ENCODE measurements at places on chromosomes 16 and 17.

DNA sequence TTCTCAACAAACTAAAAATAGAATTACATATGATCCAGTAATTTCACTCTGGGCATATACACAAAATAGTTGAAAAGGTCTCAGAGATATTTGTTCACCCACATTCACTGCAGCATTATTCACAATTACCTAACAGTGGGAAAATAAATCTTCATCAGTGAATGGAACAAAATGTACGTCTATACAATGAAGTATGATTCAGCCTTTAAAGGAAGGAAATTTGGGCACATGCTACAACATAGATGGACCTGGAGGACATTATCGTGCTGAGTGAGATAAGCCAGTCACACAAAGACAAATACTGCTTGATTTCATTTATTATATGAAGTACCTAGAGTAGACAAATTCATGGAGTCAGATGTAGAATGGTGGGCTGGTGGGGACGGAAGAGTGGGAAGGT is 47.0 kb downstream of the MFSD11 start:
- H3K27me3 ChIP-seq: peaks cover under 1% of the 10 kb centered on the region
- no peak overlapping the region for H3K4me3 ChIP-seq
- peak overlapping the region; percentile 11 for H3K27ac ChIP-seq
- H3K36me3 ChIP-seq: peaks cover 28% of the 10 kb centered on the region
- peaks cover 25% of the 10 kb centered on the region for H3K4me1 ChIP-seq
- no peak for DNase-seq

DNA sequence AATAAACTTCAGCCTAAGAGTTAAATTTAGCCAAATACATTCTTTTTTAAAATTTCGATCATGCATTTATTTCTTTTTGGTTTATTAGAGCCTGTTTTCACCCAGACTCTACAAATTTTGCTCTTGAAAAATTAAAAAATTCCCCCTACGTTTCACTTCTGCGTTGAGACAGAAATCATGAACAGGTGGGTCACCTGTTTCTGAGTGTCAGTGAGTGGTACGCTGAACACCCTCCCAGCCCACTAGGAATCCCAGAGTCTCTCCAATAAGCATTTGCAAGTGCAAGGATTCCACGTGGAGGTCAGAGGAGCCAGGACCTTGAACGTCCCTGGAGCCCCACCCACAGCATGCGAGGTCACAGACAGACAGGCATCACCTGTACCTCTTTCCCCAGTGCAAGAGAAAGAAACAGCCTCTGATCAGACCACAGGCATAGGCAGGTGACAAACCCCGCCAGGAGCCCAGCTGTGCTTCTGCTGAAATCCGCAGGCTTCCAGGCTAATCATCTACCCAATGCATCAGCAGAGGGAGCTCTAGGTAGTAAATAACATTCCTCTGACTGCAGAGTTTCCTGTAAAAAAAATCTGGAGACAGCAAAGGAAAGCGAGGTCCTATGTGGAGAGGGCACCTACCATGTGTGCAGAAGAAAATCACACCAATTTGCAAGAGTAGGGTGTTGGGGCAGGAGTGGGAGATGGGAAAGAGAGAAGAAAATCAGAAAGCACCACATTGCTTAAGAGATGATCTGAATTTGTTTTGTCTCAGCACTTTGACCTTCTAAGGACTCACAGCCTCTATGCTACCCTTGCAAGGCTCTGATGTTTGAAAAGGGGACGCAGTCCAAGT is 5.9 kb upstream of the XYLT1 start:
- peaks cover 22% of the 10 kb centered on the region for H3K27me3 ChIP-seq
- H3K4me1 ChIP-seq: peaks cover 28% of the 10 kb centered on the region
- no peak overlapping the region for H3K4me3 ChIP-seq

DNA sequence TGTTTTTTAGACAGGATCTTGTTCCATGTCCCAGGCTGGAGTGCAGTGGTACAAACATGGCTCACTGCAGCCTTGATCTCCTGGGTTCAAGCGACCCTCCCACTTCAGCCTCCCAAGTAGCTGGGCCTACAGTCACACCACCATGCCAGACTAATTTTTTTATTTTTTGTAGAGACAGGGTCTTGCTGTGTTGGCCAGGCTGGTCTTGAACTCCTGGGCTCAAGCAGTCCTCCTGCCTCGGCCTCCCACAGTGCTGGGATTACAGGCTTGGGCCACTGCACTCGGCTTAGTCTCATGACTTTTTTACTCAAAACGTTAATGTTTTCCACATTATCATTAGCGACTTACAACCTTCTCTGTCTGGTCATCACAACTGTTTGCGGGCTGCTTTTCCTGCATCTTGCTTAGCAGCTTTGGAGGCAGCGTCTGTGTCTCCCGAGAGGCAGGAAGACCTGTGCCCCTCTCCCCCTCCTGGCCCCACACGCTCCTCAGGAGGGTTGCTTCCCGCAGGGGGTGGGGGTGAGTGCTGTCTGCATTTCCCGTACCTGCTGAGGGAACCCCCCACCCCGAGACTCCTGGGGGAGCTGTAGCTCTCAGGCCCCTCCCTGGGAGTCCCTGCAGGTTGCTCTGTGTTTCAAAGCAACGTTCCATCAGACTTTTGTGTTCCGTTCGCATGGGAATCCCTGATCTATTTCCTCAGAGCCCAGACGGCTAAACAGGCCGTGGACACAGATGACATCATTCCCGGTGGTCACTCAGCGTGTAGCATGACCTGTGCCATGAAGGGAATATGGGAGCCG is 52.6 kb downstream of the PGS1 start:
- DNase-seq: no peak
- H3K4me1 ChIP-seq: peaks cover 43% of the 10 kb centered on the region
- no peak overlapping the region for H3K27ac ChIP-seq
- H3K4me3 ChIP-seq: no peak overlapping the region
- peaks cover 15% of the 10 kb centered on the region for H3K36me3 ChIP-seq
- H3K27me3 ChIP-seq: peaks cover 2% of the 10 kb centered on the region

DNA sequence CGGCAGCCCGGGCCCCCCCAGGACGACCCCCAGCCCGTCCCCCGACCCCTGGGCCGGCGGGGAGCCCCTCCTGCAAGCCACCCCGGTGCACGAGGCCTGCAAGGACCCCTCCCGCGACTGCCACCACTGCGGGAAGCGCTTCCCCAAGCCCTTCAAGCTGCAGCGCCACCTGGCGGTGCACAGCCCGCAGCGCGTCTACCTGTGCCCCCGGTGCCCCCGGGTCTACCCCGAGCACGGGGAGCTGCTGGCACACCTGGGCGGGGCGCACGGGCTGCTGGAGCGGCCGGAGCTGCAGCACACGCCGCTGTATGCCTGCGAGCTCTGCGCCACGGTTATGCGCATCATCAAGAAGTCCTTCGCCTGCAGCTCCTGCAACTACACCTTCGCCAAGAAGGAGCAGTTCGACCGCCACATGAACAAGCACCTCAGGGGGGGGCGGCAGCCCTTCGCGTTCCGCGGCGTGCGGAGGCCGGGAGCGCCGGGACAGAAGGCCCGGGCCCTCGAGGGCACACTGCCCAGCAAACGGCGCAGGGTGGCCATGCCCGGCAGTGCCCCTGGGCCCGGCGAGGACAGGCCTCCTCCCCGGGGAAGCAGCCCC is 15.6 kb upstream of the ZFPM1 start:
- H3K27me3 ChIP-seq: peaks cover 6% of the 10 kb centered on the region

GRCh38 chr17:44400226-44400847 is 10.9 kb upstream of the ITGA2B start:
- H3K36me3 ChIP-seq: peaks cover 66% of the 10 kb centered on the region
- no peak for DNase-seq
- H3K27ac ChIP-seq: peak overlapping the region; percentile 19
- no peaks in the 10 kb centered on the region for H3K27me3 ChIP-seq

- H3K4me1 ChIP-seq: peaks cover 51% of the 10 kb centered on the region
- H3K27me3 ChIP-seq: peaks cover 5% of the 10 kb centered on the region
- H3K27ac ChIP-seq: peak overlapping the region; percentile 92
- H3K36me3 ChIP-seq: peaks cover 32% of the 10 kb centered on the region
- DNase-seq: no peak
Measured at GRCh38 chr17:46024590-46024989, 25.5 kb downstream of the STH start.

DNA sequence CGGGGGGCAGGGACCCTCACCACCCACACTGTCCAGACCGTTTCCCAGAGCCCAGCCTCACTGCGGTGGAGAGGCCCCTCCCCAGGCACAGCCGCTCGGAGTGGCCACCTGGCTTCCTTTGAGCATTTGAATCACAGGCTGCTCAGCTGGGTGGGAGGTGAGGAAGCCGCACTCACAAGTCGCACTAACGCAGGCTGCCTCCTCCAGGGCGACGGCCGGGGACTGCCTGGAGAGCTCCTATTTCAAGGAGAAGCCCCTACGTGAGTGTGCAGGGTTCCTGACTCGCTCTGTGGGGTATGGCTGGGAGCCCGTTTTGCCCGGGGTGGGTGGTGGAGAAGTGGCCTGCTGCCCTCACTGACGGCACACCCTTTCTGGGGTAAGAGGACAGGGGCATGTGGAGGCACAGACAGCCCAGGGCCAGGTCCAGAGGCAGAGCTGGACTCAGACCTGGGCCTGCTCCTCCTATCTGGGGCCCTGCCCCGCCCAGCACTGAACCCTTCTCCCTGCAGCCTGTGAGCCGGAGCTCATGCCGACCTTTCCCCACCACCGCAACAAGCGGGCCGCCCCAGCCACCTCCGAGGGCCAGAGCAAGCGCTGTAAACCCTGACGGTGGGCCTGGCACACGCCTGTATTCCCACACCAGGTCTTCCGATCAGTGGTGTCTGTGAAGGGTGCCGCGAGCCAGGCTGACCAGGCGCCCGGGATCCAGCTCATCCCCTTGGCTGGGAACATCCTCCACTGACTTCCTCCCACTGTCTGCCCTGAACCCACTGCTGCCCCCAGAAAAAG is 6.2 kb downstream of the SPATA2L start:
- no peak overlapping the region for H3K4me3 ChIP-seq
- H3K27ac ChIP-seq: peak overlapping the region; percentile 66
- H3K4me1 ChIP-seq: peaks cover 34% of the 10 kb centered on the region
- H3K36me3 ChIP-seq: peaks cover 22% of the 10 kb centered on the region
- DNase-seq: no peak

- peaks cover 36% of the 10 kb centered on the region for H3K4me1 ChIP-seq
- no peak overlapping the region for H3K27ac ChIP-seq
- H3K27me3 ChIP-seq: peaks cover 10% of the 10 kb centered on the region
Measured at GRCh38 chr16:68468842-68469241, 20.5 kb upstream of the SMPD3 start.

- no peak for DNase-seq
- H3K27me3 ChIP-seq: no peaks in the 10 kb centered on the region
- no peaks in the 10 kb centered on the region for H3K36me3 ChIP-seq
- no peak overlapping the region for H3K27ac ChIP-seq
Measured at GRCh38 chr17:67266496-67266895, 21.5 kb upstream of the HELZ start.

GRCh38 chr17:16364625-16365024 is 11.4 kb upstream of the CENPV start:
- peaks cover 5% of the 10 kb centered on the region for H3K27me3 ChIP-seq
- H3K4me1 ChIP-seq: peaks cover 7% of the 10 kb centered on the region
- no peaks in the 10 kb centered on the region for H3K36me3 ChIP-seq
- no peak overlapping the region for H3K27ac ChIP-seq
- H3K4me3 ChIP-seq: no peak overlapping the region

- H3K27ac ChIP-seq: no peak overlapping the region
- H3K4me3 ChIP-seq: no peak overlapping the region
- DNase-seq: no peak
- H3K36me3 ChIP-seq: peaks cover 5% of the 10 kb centered on the region
- H3K27me3 ChIP-seq: peaks cover 6% of the 10 kb centered on the region
Measured at GRCh38 chr16:85006639-85007038, 4.7 kb downstream of the ZDHHC7 start.

GRCh38 chr17:77455111-77455890 is 314.5 kb downstream of the SEC14L1 start:
- peaks cover 87% of the 10 kb centered on the region for H3K4me1 ChIP-seq
- DNase-seq: no peak
- H3K27me3 ChIP-seq: no peaks in the 10 kb centered on the region
- H3K27ac ChIP-seq: peak overlapping the region; percentile 69
- H3K4me3 ChIP-seq: peak overlapping the region; percentile 60

Data from nephron progenitor cell (in vitro differentiated cells).